Right lung (tissue), 10 donors: ENCODE measurements at places on chromosomes 11 and 22. TPM values are rescaled to one million over a fixed set of nuclear protein-coding genes. Genes with fewer than 3 reads are reported as not detected.

Gene RIC8A
- polyA plus RNA-seq = 94.1 TPM

Gene OR56A1
- not detected for polyA plus RNA-seq

Gene ANGPTL5
- 0.04 TPM for polyA plus RNA-seq

Gene NOX4
- 3.8 TPM for polyA plus RNA-seq

Gene NXPE4
- polyA plus RNA-seq = not detected

DNA sequence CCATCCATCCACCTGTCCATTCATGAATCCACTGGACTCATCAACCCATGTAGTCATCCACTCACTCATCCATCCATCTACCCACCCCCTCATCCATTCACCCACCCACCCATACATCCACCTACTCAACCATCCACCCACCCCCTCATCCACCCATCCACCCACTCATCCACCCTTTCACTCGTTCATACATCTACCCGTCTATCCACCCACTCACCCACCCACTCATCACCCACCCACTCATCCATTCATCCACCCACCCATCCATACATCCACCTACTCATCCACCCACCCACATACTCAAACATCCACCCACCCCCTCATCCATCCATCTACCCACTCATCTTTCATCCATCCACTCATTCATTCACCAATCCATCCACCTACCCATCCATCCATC, 37.7 kb downstream of the RTL6 start:
- DNase-seq = no peak

- no peak for DNase-seq
Measured at GRCh38 chr22:49933236-49934159, 15.1 kb downstream of the CRELD2 start.

- DNase-seq = no peak
Measured at GRCh38 chr11:11251394-11251970, 101.6 kb downstream of the CSNK2A3 start.

GRCh38 chr11:68372114-68372513, 59.7 kb downstream of the LRP5 start:
- DNase-seq = no peak

DNA sequence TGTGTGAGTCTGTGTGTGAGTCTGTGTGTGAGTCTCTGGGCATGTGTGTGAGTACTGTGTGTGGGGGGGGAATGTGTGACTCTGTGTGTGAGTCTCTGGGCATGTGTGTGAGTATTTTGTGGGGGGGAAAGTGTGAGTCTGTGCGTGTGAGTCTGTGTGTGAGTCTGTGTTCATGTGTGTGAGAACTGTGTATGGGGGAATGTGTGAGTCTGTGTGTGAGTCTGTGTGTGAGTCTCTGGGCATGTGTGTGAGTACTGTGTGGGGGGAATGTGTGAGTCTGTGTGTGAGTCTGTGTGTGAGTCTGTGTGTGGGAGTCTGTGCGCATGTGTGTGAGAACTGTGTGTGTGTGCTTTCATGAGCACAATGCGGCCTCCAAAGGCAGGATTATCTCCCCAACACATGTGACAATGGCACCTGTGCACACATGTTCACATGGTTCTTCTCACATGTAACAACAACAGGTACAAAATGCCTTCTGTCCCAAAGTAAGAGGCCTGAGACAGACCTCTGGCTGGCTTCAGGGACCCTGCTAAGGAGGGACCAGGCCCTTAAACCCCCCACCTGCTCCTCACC, 1.6 kb downstream of the CD5 start:
- DNase-seq = no peak

DNA sequence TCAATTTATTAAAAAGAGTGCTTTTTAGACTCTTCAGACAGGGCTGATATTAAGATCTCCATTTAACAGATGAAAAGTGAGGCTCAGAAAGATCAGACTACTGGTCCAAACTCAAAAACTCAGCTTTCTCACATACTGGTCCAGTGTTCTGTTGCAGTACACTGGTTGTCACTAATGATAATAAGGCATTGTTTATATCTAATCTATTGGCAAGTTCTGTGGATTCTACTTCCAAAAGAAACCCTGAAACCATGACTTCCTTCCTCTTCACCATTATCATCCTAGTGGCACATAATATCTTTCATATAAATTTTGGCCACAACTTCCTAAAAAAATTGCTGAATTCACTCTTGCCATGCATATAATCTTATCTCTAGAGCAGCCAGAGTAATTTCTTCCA, 36.9 kb downstream of the F2 start:
- DNase-seq = no peak

DNA sequence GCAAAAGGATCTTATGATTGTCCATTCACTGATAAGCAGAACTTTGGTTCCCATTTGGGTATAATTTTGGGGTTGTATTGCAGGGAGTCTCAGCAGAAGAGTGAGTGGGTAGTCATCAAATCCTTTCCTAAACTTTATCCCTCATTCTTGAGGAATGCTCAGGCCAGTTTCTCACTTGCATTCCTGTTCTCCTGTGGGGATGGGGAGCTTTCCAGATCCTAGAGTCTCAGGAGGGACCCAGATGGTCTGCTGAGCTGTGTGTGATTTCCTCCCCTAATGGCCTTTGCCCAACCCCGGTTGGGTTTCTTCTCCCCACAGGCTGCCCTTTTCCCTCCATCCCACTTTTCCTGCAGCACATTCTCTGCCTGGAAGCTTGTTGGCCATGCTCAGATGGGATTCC, 79.9 kb downstream of the MIAT start:
- no peak for DNase-seq

DNA sequence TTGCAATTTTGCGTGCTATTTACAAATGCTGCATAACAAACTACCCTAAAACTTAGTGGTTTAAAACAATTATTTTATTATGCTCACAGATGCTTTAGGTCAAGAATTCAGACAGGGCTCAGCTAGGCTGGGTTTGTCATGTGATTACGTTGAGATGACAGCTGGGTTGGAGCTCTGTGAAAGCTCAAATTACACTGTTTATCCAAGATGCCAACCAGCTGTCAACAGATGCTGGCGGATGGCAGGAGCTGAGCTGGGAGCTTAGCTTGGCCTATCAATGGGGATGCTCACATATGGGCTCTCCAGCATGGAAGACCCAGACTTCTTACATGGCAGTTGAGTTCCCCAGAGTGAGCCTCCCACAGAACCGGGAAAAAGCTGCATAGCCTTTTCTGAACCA, 62.7 kb downstream of the STK33 start:
- peak; percentile 1 for DNase-seq

- no peak for DNase-seq
Measured at GRCh38 chr22:48651036-48651890, 1176.4 kb downstream of the BRD1 start.

DNA sequence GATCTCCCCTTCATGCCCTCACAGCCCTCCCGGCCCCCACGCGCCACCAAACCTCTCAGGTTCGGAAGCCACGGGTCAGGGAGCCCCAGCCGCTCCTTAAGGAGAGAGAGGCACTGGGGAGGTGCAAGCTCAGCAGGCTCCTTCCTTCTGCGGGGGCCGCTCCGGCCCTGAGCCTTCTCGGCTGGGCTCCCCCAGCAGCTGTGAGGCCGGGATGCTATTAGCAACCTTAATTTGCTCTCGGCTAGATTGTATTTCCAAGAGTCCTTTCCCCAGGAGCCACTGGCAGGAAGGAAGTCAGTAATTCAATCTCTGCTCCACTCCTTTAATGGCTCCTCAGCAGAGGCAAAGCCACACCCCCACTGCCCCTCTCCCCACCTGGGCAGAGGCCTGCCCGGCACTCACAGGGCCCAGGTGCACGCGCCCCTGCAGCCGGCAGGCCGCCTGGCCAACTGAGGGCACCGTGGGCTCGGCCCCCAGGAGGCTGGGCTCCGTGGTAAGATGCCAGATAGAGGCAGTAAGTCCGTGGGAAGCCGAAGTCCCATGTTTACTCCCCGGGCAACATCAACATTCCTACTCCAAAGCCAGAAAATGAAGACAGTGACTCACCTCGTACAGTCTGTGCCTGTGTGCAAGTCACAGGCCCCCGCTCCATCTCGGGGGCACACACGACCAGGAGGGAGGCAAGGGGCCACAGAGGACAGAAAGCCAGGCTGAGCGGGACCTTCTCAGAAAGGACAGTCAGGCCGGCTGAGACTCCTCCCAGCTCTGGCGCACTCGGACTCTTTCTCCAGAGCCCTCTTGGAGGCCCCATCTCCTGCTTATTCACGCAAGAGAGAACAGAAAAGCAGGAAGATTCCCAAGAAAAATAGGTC, 5.2 kb downstream of the IGSF9B start:
- no peak for DNase-seq

DNA sequence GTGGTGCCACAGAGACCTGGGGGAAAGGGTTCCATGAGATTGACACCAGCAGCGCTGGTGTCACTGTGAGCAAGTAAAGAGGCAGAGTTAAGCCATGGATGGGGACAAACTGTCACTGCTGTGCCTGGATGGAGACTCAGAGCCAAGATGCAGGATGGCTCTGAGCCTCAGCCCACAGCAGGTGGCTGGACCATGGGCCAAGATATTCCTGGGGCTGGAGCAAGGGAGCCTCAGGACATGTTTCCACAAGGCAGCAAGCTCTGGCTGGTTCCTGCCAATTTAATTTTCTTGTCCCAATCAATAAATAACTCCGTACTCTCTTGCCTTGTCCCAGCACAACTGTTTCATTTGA, 23.0 kb downstream of the MYO18B start:
- DNase-seq = no peak
